ENCODE measurements at places on chromosomes 1 and 21.

DNA sequence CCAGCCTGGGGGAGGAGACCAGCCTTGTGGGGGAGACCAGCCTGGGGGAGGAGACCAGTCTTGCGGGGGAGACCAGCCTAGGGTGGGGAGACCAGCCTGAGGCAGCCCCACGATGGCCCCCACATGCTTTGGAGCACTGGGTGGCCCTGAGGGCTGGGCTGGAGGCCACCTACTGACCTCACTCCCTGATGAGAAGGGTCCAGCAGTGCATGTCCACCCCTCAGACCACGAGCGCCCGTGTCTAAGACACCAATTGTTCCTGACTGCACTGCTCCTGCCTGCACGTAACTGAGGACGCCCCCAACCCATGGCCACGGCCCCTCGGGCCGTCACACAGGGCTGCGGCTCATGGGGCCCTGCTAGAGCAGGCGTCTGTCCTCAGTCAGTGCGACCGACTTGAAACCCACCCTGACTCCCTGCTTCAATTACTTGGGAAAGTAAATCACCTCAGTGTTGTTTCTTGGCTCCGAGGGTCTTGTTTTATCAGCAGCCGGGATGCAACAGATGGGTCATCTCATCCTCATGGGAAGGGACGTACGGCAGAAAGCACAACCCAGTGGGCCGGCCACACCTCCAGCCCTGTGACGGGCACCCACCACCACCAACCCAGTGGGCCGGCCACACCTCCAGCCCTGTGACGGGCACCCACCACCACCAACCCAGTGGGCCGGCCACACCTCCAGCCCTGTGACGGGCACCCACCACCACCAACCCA is at the start of gene SPATC1L:
SPATC1L (minus strand) TSS at position 550 of the 715 bp plus-strand sequence. CDS start 1,643 bp downstream, outside the sequence.
- peak; percentile 27 for DNase-seq

GRCh38 chr1:13956393-13956792 is 256.4 kb downstream of the PRDM2 start:
- DNase-seq, result no peak

DNA sequence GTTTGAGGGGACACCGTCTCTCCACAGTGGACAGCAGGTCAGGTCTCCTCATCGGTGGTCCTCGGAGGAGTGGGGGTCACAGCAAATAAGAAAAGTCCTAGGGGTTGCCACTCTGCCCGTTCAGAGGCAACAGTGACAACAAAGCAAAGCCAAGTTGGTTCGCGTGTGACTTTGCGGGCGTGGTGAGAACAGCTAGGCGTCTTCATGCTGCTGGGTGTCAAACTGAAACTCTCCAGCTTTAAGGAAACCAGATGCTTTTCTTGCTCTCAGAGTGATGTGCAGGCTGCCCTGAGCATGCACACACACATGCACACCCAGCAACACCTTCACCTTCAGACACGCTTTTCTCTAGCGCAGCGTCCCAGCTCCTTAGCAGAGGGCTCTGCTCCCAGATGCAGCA is 70.1 kb upstream of the ARHGEF16 start:
- DNase-seq, result no peak

GRCh38 chr1:16724718-16725438 is 15.4 kb upstream of the RNU1-4 start:
- no peak for DNase-seq

DNA sequence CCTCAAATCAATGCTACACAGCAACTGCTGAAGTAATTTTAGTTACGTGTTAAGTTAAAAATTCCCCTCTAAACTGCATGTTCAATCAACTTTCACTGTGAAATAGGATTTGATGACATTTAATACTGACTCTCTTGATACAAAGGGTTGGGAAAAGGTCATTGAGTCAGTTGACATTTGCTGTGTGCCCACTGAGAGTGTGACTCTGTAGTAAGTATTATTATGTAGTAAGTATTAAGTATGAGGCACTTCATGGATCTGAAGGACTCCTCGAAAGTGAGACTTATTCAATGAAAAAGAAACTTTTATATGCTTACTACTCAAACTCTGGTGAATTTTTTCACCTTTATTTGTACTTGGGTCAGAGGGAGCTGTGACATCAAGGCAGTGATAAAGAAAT is 83.1 kb upstream of the S1PR1 start:
- no peak for DNase-seq

- DNase-seq, result no peak
Observed at GRCh38 chr1:201430776-201431175, 9.2 kb upstream of the TNNI1 start.

DNA sequence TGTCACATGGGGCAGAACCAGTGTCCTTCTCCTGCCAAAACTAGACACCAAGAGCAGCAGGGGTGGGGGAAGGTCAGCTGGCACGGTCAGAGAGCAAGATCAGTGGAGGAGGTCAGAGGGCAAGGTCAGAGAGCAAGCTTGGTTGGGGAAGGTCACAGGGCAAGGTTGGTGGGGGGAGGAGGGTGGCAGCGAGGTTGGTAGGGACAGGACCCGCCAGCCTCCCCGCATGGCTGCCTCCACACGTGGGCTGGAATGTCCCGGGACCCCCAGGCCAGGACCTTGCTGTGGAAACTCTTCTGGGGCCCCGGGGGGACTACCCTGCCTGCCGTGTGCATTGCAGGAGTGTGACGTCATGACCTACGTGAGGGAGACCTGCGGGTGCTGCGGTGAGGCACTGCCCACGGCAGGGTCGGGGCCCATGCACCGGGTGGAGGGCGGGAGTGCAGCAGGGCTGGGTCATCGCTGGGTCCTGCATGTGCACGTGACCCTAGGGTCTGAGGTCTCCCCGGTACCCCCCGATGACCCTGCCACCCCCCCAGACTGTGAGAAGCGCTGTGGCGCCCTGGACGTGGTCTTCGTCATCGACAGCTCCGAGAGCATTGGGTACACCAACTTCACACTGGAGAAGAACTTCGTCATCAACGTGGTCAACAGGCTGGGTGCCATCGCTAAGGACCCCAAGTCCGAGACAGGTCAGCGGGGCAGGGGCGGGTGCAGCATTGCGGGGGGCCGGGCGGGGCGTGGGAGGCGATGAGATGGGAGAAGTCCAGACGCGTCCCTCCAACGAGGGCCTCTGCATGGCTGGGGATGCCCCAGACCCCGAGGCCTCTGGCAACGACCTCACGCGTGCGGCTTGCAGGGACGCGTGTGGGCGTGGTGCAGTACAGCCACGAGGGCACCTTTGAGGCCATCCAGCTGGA is 27.3 kb downstream of the COL6A2 start:
- no peak for DNase-seq

DNA sequence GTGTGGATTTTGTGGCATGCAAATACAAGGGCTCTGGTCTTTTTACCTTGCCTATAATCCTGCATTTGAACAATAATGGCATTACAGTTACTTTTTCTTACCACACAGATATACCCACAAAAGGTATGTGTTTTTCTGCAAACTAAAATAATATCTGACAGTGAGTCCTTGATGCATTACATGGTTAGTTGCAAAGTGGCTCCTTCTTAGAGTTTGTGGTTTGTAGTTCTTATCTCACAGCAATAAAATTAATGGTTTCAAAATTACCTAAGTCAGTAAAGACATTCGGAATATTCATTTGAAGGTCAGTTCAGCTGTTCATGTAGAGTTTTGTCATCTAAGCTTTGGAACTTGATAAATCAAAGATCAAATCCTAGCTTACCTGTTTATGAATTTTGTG is 43.5 kb downstream of the SNX7 start:
- no peak for DNase-seq

DNA sequence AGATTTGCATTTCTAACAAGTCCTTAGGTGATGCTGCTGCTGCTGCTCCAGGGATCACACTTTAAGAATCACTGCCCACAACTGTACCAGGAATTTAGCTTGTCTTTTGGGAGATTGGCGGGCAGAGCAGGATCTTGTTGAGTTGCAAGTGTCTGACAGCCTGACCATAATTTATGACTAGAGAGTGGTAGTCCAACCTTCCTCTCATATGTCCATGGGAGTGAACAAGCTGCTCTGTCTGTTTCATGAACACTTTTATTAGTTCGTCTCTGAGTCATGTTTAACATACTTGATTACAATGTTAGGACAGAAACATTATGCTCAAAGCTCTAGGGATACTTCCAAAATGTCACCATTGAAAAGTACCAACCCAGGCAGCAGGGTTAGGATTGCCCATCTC is 169.6 kb downstream of the TGFB2 start:
- DNase-seq, result no peak

DNA sequence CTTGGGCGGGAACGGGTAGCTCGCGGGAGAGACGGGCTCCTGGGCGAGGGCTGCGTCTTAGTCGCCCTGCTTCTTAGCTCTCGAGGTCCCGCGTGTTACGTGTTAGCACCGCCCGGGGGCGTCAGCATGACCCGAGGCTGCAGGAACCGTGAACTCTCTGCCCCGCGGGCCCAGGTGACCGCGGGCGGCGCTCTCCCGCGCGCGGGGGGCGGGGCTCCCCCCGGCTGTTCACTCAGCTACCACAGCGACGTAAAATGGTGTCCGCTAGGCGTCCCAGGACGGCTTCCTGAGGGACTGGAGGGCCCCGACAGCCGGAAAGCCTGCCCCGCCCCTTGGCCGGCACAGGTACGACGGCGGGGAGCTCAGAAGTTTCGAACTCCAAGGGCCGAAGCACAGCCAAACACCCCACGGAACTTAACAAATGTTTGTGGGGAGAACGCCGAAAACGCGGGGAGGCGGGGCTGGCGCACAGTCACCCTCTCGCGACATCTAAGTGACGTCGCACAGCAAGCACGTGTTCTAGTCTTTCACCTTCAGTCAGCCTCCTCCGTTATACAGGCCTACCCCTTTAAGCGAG is 780 bp upstream of the RBM15 start:
- DNase-seq, result peak; percentile 91

DNA sequence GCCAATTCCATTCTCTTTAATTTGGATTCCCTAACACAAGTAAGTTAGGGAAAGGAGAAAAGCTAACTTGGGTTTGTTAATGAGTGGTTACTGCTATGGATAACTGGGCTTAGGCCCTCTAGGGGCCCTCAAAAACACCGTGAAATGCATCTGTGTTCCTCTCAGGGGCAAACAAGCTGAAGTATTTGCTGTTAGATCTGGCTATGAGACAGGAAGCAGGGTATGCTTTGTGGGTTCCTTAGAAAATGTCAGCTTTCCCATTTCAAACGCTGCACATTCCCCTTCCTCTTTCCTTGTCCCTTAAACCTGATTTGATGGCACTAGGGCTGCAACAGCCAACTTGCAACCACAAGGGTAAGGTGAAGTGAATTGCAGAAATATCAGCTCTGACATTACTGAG is 5.7 kb upstream of the CAP1 start:
- no peak for DNase-seq

- DNase-seq, result no peak
Observed at GRCh38 chr1:223008808-223009207, 134.2 kb downstream of the TLR5 start.

- DNase-seq, result peak; percentile 14
Observed at GRCh38 chr21:41369105-41369919, 7.5 kb downstream of the MX2 start.

DNA sequence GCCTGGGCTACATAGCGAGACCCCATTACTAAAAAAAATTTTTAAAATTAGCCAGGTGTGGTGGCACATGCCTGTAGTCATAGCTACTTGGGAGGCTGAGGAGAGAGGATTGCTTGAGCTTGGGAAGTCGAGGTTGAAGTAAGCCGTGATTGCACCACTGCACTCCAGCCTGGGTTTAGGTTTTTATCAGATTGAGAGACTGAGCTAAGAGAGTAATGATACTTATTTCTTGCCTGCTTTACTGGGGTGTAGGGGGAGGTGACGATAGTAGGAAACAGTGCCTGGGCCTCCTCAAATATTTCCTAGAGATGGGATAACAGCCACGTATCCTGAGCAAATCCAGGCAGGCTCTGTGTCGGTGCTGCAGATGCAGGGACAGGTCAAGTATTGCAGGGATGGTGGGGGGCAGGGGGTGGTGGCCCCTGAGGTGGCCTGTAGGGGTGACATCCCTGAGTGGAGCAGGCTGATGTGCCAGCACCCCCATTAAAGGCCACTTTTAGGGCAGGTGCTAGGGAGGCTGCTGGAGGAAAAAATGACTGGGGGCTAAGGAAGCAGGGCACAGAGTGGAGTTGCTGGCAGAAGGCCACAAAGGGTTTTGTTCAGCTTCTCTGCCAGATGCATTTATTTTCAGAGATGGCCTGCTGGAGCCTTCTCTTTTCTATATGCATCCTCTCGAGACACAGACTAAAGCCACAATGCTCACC is 130.5 kb downstream of the RHOU start:
- DNase-seq, result no peak

GRCh38 chr1:209577346-209577745 is 6.2 kb upstream of the CAMK1G start:
- no peak for DNase-seq

DNA sequence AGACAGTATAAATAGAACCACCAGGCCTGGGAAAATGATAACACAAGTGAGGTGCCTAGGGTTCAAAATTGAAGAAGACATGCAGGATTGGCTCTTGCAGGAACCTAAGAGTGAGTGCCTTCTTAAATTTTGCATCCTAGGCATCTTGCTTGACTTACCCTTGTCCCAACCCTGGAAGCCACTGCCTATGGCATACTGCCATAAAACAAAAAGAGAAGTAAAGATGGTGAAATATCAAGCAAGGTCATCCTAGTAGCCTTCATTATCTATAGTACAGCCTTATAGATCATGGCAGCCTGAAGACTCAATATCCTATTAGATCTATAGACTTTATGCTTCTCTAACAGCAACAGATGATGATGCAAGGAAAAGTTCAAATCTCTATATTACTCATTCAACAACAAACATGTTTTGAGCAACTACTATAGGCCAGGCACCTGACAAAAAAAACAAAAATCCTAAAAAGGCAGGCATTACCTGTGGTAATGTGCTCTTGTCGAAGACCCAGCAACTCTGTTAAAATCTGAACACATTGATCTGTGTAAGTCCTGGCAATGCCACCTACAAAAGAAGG is 6.3 kb downstream of the AP4B1 start:
- no peak for DNase-seq

- no peak for DNase-seq
Observed at GRCh38 chr1:63888984-63889383, 115.2 kb downstream of the ROR1 start.

DNA sequence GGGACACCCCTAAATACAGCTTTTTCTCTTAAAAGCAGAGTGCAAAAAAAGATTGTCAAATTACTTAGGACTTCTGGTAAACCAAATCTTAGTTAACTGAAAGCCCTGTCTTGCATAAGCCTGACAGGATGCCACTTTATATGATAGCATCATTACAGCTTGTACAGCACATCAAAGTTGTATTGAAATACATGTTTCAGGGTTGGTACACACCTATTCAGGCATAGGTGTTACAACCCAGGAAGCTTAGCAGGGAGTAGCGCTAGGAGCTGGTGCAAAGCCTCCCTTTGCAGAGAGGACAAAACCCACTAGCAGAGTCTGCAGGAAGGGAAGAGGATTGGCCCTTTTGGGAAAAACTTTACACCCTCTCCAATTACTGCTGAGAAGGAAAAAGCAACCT is 258.9 kb upstream of the SGIP1 start:
- DNase-seq, result no peak
